H1 (cell line): ENCODE measurements at places on chromosomes 6 and 20.

GRCh38 chr20:58092353-58092752, 136.1 kb downstream of the ANKRD60 start:
- H3K4me3 ChIP-seq, result no peak overlapping the region
- H3K4me1 ChIP-seq, result no peaks in the 10 kb centered on the region
- no peaks in the 10 kb centered on the region for H3K27me3 ChIP-seq
- no peak overlapping the region for H3K27ac ChIP-seq
- no peaks in the 10 kb centered on the region for H3K36me3 ChIP-seq

DNA sequence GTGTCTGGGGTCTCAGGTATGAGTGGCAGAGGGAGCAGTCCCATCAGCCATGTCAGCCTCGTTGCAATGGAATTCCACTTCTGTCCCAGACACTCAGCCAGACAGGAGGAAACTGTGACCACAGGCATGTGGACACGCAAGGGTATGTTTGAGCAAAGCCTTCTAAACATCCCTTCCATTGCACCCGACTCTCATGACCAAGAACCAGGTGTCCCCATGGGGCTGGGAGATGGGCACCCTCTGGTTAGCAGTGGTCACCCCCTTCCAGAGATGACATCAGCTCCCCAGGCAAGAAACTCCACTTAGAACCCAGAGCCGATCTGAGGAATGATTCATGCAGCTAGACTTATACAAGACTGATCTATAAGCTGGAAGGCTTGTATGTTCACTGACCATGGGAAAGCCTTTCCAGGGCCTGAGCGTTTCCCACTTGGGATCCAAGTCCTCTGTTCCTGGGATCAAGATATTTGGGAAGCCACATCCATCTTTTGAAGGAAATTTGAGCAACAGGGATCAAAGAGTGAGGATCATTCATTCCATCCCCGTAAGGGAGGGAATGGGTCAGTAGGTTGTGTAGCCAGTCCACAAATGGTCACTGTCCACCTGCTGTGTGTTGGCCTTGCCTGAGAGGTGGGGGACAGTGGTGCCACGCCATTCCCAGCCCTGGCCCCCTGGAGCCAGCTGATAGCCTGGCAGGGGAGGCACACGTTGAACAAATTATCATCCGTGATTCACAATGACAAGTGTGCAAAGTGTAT, 3.9 kb upstream of the MRGBP start:
- H3K27ac ChIP-seq, result no peak overlapping the region
- no peaks in the 10 kb centered on the region for H3K27me3 ChIP-seq
- DNase-seq, result no peak
- H3K4me3 ChIP-seq, result no peak overlapping the region
- peaks cover 11% of the 10 kb centered on the region; the same call in 1 of the 2 replicates for H3K4me1 ChIP-seq

DNA sequence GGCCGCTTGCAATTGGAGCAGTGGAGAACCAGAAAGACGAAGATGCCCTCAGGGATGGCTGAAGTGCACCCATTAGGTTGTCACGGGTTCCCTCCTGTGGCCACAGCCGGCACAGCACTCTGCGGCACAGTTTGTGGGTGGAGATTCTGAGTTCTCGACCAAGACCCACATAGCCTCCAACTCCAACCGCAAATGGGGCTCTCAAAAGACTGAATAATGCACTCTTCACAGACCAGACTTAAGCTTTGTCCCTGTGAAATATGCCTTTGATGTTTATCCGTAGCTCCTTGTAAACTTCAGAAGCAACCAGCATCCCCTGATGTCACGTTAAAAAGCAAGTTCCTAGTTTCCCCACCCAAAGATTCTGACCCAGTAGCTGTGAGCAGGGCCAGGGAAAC, 934 bp upstream of the CST9 start:
- H3K27ac ChIP-seq, result no peak overlapping the region
- H3K4me3 ChIP-seq, result no peak overlapping the region
- peak; percentile 95 for DNase-seq
- H3K36me3 ChIP-seq, result no peaks in the 10 kb centered on the region

DNA sequence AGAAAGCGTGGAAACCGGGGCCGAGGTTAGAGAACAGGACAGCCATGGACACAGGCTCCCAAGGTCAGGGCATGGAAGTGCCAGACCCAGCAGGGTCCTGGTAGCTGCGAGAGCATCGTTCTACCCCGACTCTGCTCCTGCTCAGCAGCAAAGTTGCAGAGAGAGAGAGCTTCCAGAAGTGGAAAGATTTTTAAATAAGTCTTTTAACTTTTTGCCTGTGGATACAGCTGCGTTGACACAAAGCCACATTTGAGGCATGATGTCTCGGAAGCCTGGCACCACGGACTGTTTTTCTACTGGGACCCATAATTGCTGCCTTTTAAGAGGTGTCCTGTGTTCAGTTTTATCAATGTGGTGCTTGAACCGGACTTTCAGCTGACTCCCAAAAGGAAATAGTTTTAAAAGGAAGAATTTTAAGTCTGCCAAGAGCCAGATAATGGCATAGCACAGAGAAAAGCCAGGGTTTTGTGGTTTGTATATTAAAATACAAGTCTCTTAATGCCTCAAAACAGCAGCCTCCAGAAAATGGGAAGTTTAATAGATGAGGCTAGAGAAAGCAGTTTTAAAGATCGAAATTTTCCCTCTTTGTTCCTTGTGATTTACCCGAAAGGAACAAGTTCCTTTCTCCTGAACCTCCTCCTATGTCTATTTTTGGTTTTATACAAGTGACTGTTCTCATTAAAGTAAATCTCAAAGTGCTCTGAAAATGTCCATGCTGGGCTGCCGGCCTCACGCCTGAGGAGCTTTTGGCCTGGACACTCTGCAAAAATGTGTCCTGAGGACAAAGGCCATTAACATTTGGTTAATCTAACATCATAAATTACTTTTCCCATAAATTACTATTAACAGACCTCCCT, 91.5 kb downstream of the RIN2 start:
- H3K27ac ChIP-seq, result no peak overlapping the region
- no peaks in the 10 kb centered on the region for H3K36me3 ChIP-seq
- no peaks in the 10 kb centered on the region for H3K27me3 ChIP-seq
- no peak overlapping the region for H3K4me3 ChIP-seq
- DNase-seq, result no peak
- no peaks in the 10 kb centered on the region for H3K4me1 ChIP-seq

DNA sequence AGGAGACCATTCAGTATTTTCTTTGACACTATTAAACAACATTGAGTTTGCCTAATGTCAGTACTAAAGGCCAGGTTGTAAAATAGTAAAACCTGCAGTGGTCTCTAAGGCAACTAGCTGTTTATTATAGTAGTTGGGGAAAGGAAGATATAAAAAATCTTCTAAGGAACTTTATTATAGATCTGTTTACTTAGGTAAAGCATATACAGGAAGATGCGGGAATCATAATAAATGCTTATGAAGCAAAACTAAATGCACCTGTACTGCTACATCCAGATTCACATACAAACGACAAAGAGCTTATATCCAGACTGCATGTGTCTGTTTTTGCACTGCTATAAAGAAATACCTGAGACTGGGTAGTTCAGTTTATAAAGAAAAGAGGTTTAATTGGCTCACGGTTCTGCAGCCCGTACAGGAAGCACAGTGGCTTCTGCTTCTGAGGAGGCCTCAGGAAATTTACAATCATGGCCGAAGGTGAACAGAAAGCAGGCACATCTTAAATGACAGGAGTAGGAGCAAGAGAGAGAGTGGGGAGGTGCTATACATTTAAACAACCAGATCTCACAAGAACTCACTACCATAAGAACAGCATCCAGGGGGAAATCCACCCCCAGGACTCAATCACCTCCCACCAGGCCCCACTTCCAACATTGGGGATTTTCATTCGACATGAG, 8.7 kb upstream of the TRIM39 start:
- no peak overlapping the region for H3K27ac ChIP-seq
- no peak for DNase-seq
- peaks cover 27% of the 10 kb centered on the region for H3K4me1 ChIP-seq
- no peak overlapping the region for H3K4me3 ChIP-seq

DNA sequence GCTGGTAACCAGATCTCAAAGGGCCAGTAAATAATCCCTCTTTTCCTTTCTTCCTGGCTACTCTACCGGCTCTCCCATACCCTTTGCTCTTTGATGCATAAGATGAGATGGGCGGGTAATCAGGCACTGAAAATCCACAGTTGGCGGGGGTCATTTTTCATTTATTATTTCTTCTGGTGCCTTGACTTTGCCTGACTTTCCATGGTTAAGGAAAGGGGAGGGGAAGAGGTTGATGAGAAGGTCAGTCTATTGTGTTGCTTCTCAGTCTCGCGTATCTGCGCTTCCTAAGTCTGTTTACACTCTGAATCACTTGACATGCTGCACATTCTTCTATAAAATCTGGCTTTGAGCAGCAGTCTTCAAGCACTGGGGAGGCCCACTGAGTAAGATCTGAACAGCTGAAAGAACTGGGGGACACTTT, 121.1 kb upstream of the HDGFL1 start:
- H3K27me3 ChIP-seq, result no peaks in the 10 kb centered on the region
- no peaks in the 10 kb centered on the region for H3K36me3 ChIP-seq
- DNase-seq, result no peak
- H3K4me1 ChIP-seq, result no peaks in the 10 kb centered on the region
- H3K27ac ChIP-seq, result no peak overlapping the region
